ENCODE measurements at places on chromosomes 7 and 10. TPM values are rescaled to one million over a fixed set of nuclear protein-coding genes. Genes with fewer than 3 reads are reported as not detected.

KNDC1 gene
- total RNA-seq: 7.7 TPM

PBLD gene
- 12.3 TPM for total RNA-seq

KAZALD1 gene
- total RNA-seq: 1.7 TPM

C10orf90 gene
- total RNA-seq: 0.75 TPM

RPEL1 gene
- total RNA-seq: not detected

DPYSL4 gene
- 0.69 TPM for total RNA-seq

BTRC gene
- total RNA-seq: 14.1 TPM

DGKI gene
- total RNA-seq: 0.16 TPM

PRR15 gene
- 2.8 TPM for total RNA-seq

RASA4 gene
- 13.9 TPM for total RNA-seq

FANK1 gene
- 0.94 TPM for total RNA-seq

AZGP1 gene
- total RNA-seq: 91.7 TPM

ACHE gene
- total RNA-seq: 0.96 TPM

KLLN gene
- total RNA-seq: 1.1 TPM

MGAM2 gene
- not detected for total RNA-seq

FAM25G gene
- total RNA-seq: not detected

DYNC1I1 gene
- total RNA-seq: 4.5 TPM

POLR2J2 gene
- total RNA-seq: 2.9 TPM

GPR85 gene
- total RNA-seq: 1.8 TPM

INHBA gene
- 2.0 TPM for total RNA-seq

SPDYE1 gene
- not detected for total RNA-seq

NXPH1 gene
- not detected for total RNA-seq

COL13A1 gene
- not detected for total RNA-seq

GIMAP7 gene
- total RNA-seq: 5.8 TPM

LIPK gene
- total RNA-seq: not detected

ITGA8 gene
- total RNA-seq: 1.1 TPM
